Adipocyte (in vitro differentiated cells): ENCODE measurements at places on chromosomes 6 and 20.

GRCh38 chr6:15380351-15380750 lies 134.5 kb downstream of the JARID2 start:
- DNase-seq = no peak

DNA sequence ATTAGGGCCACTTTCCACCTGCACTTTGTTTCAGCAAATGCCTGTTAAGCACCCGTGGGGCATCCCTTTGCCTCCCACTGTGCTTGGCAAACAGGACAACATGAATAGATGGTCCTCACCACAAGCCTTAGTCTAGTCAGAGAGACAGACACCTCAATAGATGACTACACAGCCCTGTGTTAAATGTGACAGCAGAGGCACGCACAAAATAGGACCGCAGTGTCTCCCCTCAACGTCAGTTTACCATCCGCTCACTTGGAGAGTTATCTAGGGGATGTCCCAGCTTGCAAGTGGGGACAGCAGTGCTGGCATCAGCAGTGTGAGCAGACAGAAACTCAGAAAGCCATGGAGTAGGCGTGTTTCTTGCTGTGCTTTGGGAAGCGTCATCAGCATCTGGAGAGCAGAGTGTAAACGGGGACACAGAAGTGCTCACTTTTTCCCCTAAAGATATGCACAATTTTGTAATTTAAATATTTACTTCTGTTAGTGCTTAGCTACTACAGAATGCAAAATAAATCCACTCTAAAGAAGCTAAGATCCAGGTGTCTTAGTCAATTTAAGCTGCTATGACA lies 66.0 kb upstream of the TXNDC5 start:
- DNase-seq = no peak

- DNase-seq = no peak
Measured at GRCh38 chr20:62586799-62587198, 55.5 kb upstream of the SLCO4A1 start.

- DNase-seq = no peak
Measured at GRCh38 chr20:61118429-61119224, 133.4 kb upstream of the CDH4 start.

GRCh38 chr6:131999545-132000146 lies 48.5 kb upstream of the CCN2 start:
- DNase-seq = no peak

DNA sequence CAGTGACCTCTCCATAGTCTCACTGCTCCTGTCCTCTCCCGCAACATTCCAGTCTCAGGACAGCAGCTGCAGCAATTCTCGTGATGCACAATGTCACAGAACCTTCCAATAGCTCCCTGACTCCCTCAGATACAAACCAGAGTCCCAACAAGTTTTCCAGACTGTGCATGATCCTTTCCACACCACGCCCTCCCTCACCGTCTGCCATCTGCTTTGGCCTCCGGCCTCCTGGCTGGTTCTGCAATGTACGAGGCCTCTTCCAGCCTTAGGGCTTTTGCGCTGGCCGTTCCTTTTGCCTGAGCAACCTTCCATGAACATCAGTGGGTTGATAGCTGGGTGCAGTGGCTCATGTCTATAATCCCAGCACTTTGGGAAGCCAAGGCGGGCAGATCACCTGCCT lies 9.6 kb downstream of the FNDC1 start:
- no peak for DNase-seq

DNA sequence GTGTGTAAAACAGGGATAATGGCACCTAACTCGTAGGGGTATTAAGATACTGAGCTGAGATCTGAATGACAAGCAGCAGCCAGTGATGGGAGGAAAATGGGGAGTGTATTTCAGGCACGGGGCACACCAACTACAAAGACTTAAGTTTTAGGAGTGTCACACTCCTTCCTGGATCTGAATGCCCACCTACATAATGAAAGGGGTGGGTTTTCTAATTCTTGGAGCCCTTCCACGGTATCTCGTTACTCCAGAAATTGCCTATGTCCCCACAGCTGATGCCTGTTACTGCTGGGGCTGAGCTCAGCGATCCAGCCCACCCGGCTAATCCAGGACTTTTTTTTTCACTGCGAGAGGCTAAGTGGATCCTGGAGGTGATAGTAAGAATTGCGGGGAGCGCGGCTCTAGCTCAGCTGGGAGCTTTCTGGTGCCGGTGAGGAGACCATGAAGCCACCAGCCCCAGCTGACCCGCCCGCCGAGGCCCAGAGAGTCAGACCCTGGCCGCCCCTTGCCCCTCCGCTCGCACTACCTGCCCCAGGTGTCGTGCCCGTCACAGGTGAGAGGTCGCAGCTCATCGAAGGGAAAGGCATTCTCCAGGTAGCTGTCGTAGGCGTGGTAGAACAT lies 727 bp downstream of the EDEM2 start:
- DNase-seq = peak; percentile 44

- DNase-seq = peak; percentile 81
Measured at GRCh38 chr6:70686548-70687133, 19.0 kb downstream of the SMAP1 start.

GRCh38 chr20:41222296-41222695 lies 85.0 kb downstream of the PLCG1 start:
- no peak for DNase-seq

DNA sequence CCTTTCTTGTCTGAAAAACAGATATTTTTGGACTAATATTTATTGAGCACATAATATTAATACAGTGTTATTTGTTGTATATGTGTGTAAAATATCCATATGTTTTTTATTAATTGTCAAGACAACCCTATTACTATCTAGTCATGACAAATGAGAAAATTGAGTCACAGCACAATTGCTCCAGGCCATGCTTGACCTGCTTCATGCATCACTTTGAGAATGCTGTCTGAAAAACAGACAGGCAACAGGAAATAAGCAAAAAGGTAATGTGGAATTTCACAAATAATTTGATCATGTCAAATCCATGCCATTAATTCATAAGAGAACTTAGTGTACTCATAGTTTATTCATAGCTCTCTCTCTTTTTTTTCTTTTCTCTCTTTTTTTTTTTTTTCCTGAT lies 246.5 kb downstream of the RIMS1 start:
- DNase-seq = peak; percentile 14

- no peak for DNase-seq
Measured at GRCh38 chr6:128282961-128283360, 237.4 kb downstream of the PTPRK start.

DNA sequence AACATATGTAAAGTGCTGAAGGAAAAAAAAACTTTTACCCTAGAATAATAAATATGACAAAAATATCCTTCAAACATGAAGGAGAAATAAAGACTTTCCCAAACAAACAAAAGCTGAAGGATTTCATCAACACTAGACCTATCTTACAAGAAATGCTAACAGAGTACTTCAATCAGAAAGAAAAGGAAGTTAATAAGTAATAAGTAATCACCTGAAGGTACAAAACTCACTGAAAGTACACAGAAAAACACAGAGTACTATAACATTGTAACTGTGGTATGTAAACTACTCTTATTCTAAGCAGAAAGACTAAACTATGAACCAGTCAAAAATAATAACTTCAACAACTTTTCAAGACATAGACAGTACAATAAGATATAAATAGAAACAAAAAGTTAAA lies 61.4 kb upstream of the MTRF1L start:
- no peak for DNase-seq

GRCh38 chr20:7505152-7505834 lies 435.0 kb downstream of the HAO1 start:
- no peak for DNase-seq

- DNase-seq = peak; percentile 36
Measured at GRCh38 chr6:41426438-41426851, 91.0 kb downstream of the NCR2 start.

DNA sequence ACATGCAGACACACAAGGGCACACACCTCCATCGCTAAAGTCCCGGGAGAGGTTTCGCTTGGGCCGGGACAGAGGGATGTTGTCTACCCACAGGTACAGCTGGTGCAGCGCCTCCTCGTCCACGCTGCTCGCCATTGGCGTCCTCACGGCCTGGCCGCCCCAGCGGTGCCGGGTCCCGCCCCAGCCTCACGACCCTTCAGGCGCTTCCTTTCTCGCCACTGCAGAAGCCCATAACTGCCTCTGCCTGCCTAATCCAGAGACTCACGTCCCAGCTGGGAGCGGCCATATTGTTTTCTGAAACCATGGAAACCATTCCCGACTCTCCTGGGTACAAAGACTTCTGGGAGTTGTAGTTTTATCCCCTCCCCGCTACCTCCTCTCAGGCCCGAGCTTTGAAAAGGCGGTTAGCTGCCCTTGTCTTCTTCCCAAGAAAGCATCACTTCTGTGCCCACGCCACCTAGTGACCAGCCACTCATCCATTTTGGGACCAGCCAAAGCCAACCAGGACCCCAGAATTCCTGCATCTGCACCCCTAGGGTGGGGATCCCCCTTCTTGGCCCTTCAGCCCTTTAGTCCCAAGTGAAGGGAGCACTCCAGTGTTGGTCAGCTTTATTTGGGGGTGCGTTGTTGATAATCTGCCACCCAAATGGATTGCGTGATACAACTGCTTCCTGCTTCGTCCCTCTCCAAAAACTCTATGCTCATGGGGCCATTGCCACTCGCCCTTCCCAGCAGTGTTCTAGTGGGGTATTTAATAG lies at the start of gene SPEF1:
Gene SPEF1 (minus strand): TSS at position 296 of the 758 bp plus-strand sequence. CDS start 161 bp downstream, at position 135.
- peak; percentile 97 for DNase-seq

- DNase-seq = peak; percentile 86
Measured at GRCh38 chr6:130697995-130698535, 129.1 kb upstream of the SMLR1 start.

- DNase-seq = no peak
Measured at GRCh38 chr6:6781873-6782227, 193.3 kb downstream of the LY86 start.

DNA sequence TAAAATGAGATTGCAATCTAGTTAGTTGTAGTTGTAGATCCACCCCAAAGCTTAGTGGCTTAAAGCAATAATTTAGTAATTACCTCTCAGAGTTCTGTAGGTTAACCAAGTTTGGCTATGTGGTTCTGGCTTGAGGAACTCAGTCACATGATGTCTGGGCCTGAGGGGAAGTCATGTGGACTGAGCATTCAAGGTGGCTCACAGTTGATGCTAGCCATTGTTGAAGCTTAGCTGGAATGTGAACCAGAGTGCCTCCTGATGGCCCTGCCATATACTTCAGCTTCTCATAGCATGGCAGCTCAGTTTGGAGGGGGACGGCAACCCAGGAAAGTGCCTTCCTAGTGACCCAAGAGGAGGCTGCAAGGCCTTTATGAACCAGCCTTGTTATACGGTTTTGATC lies 263.2 kb upstream of the RNF217 start:
- no peak for DNase-seq

DNA sequence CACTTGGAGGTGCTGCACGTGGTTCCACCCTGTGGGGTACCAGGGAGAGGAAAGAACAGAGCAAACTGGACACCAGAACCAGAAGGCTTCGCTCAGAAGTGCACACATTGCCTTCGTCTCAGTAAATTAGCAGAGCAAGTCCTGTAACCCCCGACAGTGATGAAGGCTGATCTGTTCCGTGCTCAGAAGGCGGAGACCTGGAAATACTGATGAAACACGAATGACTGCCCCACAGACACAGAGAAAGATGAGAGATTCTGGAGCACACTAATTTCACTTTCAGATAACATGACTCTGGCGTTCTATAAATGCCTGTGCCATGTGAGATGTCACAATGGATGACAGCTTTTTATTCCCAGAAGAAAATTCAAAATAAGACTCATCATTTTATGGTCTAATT lies 44.2 kb upstream of the CCR6 start:
- no peak for DNase-seq

- DNase-seq = peak; percentile 96
Measured at GRCh38 chr6:32153564-32154513, at the start of gene PPT2. Gene PPT2, plus strand, starts transcription at chr6:32154141. Its CDS starts 454 bp downstream, at chr6:32154595.

GRCh38 chr6:113875470-113875869 lies 18.3 kb downstream of the MARCKS start:
- peak; percentile 71 for DNase-seq

- DNase-seq = no peak
Measured at GRCh38 chr6:10862361-10862760, 19.5 kb downstream of the GCM2 start.

- DNase-seq = no peak
Measured at GRCh38 chr6:101662111-101662897, 268.8 kb downstream of the GRIK2 start.

DNA sequence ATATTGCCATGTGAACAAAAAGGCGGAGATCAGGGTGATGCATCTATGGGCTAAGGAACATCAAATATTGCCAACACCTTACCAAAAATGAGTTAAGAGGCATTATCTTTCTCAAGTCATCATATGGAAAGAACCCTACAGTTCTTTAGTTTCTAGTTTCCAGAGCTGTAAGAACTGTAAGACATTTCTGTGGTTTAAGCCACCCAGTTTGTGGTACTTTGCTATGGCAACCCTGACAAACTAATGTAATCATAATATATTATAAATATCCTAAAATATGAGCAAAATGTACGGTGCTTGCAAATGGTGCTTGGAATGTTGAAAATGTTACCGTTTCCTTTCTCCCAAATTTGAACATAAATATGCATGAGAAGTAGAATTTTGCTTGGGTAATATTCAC lies 349.6 kb downstream of the PHF3 start:
- DNase-seq = no peak

DNA sequence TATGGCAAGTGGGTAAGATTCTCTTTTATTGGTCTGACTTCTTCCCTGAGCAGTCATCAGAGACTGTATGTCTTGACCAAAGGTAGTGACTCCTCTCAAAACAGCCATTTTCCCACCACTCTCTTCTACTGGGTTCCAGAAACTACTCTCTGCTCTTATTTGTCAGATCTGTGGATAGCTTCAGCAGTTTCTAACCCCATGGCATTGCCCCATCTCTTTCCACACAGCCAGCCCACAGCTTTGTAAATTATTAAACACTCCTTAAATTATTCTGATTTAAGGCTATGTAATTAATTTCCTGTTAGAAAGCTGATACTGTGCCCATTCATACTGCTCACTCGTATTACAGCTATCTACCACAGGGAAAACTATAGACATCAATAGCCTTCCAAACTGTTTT lies 138.4 kb upstream of the CNR1 start:
- DNase-seq = no peak

- DNase-seq = no peak
Measured at GRCh38 chr6:170160031-170160627, 130.7 kb downstream of the DLL1 start.

DNA sequence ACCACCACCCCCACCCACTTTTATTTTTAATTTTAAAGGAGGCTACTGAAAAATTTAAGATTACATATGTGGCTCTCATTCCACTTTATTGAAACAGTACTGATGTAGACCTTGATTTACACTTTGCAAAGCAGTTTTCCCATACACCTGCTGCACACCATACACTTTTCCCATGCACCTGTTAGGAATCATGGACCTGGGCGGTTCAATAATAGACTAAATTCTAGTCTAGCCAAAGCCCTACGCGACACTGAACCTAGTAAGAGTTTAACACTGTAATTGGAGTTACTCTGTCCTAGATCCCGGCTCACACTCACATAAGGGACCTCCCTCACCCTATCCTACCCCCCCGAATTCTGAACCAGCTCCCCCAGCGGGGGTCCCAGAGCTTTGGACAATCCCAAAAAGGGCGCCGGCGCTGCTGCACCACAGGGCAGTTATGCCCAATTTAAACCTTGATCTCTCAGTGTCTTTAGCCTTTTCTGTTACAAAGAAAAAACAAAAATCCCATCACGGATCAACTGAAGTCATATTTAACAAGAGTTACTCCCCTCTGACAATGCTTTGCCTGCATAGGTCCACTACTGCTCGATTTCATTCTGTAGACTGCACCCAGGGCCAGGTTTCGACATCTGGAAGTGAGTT lies 2.4 kb upstream of the GCLC start:
- DNase-seq = peak; percentile 10
